Inflammatory macrophage treated with lipopolysaccharide for 1 hour (primary cell): ENCODE measurements at places on chromosomes 2 and 18.

DNA sequence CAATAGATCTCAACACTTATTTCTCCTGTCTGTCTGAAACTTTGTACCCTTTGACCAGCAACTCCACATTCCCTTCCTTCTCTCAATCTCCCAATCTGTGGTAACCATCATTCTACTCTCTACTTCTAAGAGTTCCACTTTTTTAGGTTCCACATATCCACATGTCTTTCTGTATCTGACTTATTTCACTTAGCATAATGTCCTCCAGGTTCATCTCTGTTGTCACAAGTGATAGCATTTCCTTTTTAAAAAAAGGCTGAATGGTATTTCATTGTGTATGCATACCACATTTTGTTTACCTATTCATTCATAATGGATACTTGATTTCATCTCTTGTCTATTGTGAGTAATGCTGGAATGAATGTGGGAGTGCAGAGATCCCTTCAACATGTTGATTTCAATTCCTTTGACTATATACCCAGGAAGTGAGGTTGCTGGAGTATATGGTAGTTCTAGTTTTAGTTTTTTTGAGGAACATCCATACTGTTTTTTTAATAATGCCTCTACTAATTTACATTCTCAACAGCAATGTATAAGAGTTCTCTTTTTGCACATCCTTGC lies 18.8 kb upstream of the MMADHC start:
- DNase-seq = no peak

GRCh38 chr2:30484995-30485394 lies 37.9 kb downstream of the LCLAT1 start:
- DNase-seq = no peak

DNA sequence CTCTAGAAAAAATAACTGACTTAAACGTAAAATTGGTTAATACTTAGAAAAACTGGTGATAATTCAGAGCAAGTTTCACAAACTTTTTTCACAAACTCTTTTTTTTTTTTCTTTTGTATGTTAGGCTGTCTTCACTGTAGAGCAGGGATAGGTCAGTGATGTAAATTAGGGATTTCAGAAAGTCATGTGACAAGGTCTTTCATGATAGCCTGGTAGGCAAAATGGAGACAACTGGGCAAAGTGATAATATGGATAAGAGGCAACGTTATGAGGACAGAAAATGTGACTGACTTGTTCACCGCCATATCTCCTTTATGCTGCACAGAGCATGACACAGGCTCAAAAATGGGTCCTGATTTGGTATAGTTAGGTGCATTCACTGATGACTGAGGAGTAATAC lies 39.4 kb upstream of the BBS5 start:
- no peak for DNase-seq

GRCh38 chr2:225781991-225782390 lies 382.5 kb downstream of the NYAP2 start:
- no peak for DNase-seq

DNA sequence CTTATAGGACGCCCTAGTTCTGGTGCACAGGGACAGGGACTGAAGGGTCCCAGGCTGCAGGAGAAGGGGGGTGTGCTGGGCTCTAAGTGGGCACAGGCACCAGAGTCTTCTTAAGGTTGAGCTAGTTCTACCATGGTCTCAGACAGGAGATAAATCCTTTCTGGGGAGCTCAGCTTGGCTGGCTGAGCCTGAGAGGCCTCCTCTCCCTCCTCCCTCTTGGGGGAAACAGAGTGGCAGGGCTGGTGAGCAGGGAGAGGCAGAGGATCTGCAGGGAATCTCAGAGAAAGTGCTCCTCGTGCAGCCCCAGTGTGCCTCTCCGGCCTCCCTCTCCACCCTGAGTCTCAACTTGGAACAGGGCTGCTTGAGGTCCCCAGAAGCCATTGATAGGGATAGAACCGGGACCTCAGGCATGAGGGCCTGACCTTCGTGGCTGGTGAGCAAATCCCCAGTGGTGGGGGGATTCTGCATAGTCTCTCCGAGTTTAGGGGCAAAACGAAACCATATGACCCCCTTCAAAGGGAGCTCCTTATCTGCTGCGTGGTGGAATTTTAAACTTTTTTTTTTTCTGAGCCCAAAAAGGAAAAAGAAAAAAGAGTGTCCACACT lies 2.0 kb downstream of the GDF7 start:
- DNase-seq = no peak

GRCh38 chr2:191204433-191204832 lies 40.8 kb upstream of the MYO1B start:
- peak; percentile 69 for DNase-seq

DNA sequence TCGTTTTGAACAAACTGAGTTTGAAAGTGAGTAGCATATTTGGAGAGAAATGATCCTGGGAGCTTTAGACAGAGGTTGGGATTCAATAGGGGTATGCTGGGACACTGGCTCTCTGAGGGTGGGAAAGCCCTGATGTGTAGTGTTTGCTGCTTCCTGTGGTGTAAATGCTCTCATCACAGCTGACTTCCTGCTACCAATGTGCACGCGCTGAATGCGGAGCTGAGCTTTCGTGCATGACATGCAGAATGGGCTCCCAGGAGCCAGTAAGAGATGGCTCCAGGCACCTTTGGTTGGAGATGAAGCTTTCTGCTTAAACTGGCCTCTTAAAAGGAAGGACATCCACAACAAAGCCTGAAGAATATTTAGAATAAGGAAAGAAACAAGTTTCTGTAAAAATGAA lies 224.1 kb upstream of the CCDC150 start:
- DNase-seq = no peak

DNA sequence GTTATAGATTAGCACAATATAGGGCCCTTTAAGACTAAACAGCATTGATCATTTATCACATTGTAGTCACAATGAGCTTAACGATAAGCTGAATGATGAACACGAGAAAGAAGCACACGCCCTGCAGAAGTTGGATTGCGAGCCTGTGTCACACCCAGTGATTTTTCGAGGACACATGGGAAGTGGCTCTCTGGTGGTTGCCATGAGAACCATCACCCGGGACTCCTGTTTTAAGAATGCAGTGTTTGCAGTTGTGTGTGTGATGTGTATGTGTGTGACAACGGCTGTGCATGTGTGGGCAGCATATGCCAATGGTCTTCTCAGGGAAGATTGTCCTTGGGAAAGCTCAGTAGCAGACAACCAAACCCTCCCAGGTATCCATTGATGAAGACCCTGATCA lies 69.2 kb downstream of the PDCL3 start:
- DNase-seq = no peak

- DNase-seq = peak; percentile 10
Measured at GRCh38 chr2:46098621-46099062, 198.6 kb upstream of the EPAS1 start.
